ENCODE measurements at places on chromosomes 12 and 14.

DNA sequence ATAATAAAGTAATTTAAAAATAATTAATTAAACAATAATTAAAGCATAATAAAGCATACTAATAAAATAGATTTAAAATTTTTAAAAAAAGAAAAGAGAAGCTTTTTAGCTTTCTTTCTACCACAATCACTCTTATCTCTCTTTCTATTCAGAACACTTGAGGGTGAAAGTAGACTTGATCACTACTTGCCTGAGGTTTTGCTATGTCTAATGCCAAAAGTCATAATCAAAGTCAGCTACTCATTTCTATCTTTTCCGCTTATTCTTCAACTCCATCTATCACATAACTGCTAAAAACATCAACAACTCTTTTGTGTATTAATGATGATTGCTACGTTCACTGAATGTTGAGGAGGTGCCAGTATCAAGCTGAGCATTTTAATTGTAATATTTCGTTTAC lies 202.0 kb upstream of the KRR1 start:
- DNase-seq, result no peak

GRCh38 chr14:74062809-74063150 lies 21.5 kb downstream of the ALDH6A1 start:
- DNase-seq, result no peak

- DNase-seq, result peak; percentile 11
Measured at GRCh38 chr12:80442426-80443222, 1.4 kb upstream of the PTPRQ start.

- DNase-seq, result no peak
Measured at GRCh38 chr12:62873826-62874448, 61.0 kb downstream of the PPM1H start.

- DNase-seq, result no peak
Measured at GRCh38 chr12:9851050-9851449, 18.1 kb downstream of the CLEC2B start.

DNA sequence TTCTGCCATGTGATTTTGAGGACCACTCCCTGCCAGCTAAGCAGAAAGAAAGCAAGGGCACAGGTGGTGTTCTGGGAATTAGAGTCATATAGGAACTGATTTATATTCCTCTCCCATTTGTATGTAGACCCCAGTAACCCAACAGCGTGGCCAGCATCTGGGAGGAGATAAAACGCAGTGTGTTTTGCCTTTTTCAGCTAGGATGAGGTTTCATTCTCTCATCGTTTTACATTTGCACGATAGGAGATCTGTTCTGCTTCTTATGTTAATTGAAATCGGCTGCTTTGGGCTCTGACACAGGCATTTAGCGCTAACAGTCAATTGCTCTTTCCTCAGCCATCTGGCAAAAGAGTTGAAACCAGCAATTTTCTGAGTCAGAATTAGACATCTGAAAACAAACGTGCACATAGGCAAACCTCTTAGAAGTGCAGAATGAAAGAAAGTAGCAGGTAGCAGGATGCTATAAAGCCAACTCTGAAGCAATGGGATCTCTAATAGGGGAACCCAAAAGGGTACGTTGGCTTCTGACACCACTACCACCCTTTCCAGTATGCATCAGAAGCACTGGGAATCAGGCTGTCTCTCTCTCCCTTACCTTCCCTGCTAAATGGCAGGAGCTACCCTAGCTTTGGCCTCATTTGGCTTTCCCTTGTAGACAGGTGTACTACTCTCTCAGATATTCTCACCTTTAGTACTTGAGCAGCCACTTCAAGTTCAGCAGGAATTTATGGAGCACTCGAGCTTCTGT lies 219.1 kb downstream of the PHLDA1 start:
- no peak for DNase-seq

DNA sequence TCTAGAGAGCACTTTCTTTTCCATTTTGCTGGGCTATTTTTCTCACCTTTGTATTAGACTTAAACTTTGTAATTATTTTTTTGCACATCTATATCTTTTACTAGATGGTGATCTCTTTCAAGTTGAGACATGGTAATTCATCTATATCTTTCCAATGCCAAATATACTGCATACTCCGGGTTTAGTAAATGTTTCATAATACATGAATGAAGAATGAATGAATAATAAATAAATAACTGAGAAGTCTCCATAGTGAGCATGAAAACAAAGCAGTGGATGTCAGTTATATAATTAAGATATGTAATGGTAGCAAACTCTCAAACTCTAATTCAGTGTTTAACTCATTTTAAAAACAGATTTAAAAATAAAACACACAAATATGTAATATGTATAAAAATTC lies 342.5 kb upstream of the KITLG start:
- no peak for DNase-seq

DNA sequence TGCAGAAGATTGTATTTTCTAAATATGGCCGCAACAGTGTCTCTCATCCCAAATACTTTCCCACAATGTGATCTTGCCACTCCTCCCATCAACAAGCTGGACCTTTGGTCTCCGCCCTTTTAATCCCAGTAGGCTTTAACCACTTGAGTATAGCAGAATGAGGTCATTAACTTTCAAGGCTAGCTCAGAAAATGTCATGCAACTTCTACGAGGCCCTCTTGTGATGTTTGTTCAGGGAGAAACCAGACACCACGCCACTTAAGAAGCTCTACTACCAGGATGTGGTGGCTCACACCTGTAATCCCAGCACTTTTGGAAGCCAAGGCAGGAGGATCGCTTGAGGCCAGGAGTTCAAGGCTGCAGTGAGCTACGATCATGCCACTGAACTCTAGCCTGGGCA lies 20.1 kb upstream of the OR6J1 start:
- DNase-seq, result no peak

DNA sequence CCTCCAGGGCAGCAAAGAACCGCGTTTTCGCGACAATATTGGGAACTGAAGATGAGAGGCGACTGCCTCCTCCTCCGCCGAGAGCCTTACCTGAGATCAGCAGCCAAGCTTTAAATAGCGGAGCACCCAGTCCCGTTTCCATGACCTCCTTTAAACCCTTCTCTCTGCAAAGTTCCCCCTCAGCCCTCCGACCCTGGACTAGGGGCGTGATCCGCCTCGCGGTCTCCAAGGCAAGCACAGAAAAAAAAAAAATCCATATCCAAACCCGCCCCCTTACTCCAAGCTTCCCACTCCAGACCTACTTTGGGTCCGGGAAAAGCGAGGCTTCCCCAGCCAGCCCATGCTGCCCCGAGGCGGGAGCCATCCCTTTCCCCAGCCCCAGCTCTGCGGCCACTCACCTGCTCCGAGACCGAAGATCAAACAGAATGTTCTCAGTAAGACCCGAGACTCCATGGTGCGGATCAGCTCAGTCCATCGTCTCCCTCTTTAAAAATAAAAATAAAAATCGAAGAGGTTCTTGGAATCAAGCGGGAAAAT lies 630 bp downstream of the NELL2 start:
- no peak for DNase-seq

DNA sequence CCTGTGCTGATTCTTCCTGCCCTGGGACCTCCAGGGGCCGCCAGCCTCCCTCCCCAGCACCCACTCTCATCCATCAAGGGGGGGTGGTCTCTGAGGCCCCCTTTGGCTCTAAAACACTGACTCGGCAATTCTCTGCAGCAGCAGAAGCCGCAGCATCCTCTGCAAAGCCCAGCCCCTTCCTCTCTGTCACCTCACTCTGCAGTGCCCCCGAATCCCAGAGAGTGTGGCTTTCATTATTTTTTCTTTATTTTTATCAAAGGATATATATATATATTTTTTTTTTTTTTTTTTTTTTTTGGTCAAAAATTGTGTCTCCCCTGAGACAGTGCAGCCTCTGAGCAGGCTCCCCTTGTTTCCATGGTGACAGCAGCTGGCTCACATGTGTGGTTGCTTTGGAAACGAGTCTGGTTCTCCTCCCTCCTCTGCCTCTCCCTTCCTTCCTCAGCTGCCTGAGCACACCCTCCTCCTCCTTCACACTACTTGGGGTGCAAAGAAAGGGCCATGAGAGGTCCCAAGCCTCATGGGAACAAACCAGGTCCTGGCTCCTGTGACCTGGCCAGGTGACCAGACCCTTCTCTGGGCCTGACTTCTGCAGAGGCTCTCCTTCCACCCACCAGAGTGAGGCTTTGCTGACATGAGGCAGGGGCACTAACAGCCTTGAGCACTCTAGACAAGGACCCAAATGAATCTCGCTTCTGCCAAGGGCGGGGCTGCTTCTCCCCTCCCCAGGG lies 100.5 kb downstream of the LRRC74A start:
- no peak for DNase-seq

DNA sequence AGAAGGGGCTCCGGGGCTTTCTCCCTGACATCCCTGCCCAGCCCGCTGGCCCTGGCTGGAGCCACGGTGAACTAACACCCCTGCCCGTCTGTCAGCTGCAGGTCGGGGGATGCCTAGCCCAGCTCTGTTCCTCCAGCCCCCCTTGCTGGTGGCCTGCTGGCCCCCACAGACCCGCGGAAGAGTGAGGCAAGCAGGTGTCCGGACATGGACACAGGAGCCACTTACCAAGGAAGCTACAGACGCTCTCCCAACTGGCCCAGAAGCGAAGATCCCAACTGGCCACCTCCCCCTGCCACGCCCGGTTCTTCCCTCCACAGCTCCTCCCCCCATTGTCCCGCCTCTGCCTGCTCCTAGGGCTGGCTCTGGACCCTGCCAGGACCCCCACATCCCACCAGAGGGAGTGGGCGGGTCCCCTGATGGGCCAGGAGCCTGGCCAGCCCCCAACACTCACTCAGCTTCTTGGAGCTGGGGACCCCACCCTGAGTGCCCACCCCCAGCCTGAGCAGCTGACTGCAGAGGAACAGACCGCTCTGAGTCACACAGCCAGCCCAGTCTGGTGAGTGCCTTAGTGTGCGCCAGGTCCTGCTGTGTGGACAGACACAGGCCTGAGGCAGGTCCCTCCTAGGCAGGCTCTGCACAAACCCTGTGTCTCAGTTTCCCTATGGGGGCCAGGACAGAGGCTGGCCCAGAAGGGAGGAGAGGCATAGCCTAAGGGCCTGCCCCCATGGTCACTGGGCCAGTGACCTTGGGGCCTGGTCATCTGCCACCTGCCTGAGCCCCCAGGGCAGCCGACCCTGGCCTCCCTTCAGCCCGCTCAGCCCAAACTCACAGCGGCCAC lies 7.7 kb downstream of the AHNAK2 start:
- DNase-seq, result peak; percentile 68

DNA sequence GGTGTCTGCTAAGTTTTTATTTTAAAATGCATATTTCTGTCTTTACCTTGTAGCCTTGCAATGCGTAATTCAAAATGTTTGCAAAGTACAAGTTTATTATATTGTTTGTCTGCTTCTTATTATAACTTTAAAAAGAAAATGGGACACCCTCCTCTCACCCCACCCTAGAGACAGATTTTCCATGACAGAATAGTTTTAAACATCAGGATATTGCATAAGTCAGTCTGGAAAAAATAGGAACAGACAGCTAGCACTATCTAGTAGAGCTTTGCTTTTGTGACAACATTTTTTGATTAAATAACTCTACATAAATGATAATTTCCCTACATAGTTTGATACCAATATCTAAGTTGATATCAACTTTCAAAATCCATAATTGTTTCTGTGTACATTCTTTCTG lies 71.3 kb downstream of the PDE3A start:
- DNase-seq, result no peak

- DNase-seq, result no peak
Measured at GRCh38 chr14:97477353-97477752, 680.2 kb downstream of the VRK1 start.

DNA sequence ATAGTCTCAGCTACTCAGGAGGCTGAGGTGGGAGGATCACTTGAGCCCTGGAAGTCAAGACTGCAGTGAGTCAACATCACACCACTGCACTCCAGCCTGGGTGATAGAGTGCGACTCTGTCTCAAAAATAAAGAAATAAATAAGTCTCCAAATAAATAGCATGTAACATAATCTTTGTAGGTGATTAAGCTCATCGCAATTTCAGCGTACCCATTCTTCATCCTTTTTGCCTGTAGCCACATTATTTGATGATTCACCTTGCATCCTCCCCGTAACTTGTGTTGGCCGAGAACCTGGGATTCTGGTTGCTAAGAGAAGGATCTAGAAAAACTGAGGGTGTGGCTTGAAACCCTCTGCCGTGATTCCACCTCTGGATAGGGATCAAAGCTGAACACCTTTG lies 115.1 kb downstream of the GALC start:
- DNase-seq, result no peak

DNA sequence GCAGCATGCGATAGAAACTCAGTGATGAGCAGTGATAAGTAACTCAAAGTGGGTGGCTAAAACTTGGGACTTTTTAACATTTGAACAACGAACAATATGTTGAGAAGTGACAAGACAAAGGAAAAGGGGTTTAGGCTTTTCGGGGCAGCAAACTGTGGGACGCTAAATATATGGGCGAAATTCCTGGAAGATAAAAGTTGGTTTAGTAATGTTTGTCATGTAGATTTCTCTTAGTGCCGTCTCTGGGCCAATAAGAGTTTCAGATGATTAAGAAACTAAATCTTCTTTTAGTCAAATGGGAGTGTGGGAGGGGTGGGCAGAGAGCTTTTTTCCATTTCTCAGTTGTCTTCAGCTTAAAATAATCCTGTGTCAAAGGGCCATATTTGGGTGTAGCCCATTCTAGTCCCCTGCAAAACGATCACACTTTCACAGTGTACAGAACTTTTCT lies 41.7 kb upstream of the FUT8 start:
- no peak for DNase-seq

GRCh38 chr12:52670961-52671360 lies 9.2 kb downstream of the KRT1 start:
- DNase-seq, result no peak

DNA sequence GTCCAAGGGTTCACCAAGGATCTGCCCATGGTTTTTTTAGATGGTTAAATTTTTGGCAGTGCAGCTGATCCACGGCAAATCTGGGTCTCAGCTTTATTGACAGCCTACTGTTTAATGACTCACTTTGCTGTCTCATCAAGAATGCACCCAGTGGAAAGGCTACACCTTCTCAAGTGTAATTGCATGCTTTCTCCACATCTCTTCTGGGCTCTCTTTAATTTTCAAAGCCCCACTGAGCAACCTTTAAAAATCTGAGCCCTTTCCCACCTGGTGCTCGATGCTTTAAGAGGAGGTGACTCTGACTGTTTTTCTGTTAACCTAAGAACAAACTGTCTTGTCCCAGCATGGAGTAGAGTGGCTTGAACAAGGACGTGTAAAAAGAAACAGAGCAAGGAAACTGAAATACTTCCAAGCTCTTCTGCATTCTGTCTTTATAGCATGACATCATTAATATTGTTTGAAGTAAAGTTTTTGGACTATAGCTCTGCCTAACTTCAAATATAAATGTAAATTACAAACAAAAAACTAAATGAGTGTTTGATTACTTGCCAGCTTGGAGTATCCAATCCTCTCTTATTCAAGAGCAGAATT lies 214.2 kb upstream of the KRR1 start:
- no peak for DNase-seq

All from pulmonary artery endothelial cell (primary cell).